OCI-M1 (cell line): ENCODE measurements at places on chromosomes 7 and 10.
A peak's percentile ranks its signal among the peaks of the same experiment; 100 is the strongest.

GRCh38 chr10:95502377-95502776 lies 58.8 kb downstream of the SORBS1 start:
- peak; percentile 62 for DNase-seq

DNA sequence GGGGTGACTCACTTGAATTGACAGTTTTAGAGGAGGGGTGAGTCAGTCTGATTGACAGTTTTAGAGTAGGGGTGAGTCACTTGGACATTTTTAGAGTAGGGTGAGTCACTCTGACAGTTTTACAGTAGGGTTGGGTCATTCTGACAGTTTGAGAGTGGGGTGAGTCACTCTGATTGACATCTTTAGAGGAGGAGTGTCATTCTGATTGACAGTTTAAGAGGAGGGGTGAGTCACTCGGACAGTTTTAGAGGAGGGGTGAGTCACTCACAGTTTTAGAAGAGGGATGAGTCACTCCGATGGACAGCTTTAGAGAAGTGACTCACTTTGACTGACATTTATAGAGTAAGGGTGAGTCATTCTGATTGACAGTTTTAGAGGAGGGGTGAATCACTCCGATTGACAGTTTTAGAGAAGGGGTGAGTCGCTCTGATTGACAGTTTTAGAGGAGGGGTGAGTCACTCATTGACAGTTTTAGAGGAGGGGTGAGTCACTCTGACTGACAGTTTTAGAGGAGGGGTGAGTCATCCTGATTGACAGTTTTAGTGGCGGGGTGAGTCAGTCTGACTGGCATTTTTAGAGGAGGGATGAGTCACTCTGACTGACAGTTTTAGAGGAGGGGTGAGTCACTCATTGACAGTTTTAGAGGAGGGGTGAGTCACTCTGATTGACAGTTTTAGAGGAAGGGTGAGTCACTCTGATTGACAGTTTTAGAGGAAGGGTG lies 595.9 kb downstream of the DNAJB6 start:
- DNase-seq: peak; percentile 0

DNA sequence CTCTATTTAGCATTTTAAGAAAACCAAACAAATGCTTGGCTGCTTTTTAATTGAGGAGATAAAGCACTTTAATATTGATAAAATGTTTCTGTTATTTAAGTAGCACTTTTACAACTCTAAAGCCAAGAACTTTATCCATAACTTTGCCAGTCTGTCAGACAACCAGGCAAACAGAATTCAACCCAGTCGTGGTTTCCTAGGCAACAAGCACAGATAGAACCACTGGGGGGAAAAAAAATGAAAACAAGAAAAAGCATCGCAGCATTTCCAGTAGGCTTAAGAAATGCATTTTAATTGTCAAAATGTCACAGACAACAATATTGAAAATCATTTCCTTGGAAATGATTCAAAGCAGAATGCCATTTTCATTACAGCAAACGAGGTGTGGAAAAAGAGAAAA lies 323.4 kb downstream of the PARD3 start:
- no peak for DNase-seq

- no peak for DNase-seq
These were observed 34.3 kb downstream of the NAPEPLD start for GRCh38 chr7:103114576-103115008.

DNA sequence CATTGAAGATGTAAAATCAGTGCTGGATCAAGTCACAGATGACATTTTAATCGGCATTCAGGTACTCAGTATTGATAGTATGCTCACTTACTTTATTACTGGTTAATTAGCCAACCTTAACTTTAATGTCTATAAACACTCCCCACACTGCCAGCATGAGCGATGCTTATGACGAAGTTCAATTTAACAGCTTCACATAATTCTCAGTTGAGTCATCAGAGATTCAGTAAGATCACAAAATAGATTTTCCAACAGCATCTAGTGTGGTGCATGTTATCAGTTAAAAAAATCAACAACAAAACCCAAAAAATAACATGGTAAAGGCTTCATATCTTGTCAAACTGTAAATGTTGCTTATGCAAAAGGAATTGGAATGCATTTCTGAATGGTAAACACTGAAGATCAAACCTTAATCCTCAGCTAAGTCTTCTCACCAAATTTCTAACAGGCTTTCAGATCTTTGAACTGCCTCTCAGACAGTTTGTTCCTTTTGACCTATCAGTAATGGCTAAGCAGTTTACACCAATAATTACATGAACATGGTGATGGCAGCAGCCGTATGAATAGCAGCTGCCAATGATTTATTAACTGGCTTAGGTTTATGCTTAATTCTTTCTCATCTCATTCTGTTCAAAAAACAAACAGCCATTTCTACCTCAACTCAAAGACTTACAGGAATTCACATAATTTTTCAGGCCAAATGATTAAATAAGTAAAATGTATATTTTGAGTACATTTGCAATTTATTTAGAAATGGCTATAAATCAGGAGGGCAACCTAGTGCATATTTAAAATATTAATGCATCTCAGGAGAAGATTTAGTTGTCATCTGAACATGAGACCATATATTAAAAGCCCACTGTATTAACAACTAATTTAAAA lies 98.5 kb downstream of the CABCOCO1 start:
- peak; percentile 61 for DNase-seq

DNA sequence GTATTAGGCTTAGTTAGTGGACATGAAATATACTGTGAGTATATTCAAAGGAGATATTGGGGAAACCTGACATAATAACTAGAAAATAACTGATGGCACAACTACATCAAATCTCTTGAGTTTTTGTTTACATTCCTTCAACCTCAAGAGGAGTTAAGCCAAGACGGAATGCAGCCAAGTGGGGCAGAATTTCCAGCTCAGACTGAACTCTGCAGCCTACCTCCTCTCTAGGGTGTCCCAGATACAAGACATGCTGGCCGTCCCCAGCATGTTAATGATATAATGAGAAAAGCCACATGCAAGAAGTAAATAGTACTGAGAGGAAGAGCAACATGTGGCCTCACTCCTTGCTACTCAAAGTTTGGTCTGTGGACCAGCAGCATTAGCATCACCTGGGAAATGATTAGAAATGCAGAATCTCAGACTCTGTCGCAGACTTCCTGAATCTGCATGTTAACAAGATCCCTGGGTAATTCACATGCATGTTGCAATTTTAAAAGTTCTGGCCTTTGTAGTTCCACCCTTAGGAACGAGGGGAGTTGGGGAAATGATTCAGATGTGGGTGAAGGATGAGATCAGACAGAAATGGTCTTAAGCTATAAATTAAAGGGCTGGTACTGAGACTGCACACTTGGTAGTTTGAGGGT lies 118.4 kb upstream of the CACUL1 start:
- DNase-seq: no peak

DNA sequence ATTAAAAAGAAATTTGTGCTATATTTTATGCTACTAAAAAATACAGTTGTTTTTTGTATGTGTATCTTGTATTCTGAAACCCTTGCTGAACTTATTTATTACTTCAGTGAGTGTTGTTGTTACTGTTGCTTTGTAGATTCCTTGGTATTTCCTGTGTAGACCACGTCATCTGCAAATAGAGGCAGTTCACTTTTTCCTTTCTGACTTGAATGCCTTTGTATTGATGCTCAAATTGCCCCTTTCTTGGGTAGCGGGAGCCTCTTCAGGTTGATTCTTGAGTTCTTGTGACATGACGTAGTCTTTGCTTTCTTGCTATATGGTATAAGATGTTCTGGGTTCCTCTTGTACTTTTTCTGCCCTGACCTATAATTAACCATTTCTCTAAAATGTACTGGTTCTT lies 504.1 kb downstream of the SDK1 start:
- DNase-seq: no peak

DNA sequence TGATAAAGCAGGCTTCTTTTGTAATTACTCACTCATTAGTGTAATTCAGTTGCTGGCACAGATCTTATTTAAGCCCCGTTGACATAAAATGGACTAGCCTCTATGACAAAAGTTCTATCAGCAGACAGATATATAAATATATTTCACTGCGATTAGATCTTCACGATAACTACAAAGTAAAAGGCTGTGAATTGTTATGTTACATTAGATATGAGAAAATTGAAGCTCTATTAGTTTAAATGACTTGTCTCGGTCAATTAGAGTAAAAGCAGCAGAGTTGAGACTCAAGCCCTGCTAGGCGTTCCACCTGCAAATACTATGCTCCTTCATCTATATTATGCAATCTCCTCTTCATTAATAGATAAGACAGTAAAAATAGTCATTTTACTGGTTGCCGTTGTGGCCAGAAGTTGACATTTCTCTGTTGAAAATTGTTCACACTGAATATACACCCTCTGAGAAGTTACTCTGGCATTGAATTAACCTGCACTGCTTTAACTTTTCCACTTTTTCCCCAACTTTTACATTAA lies 136.7 kb downstream of the DKK1 start:
- DNase-seq: no peak

DNA sequence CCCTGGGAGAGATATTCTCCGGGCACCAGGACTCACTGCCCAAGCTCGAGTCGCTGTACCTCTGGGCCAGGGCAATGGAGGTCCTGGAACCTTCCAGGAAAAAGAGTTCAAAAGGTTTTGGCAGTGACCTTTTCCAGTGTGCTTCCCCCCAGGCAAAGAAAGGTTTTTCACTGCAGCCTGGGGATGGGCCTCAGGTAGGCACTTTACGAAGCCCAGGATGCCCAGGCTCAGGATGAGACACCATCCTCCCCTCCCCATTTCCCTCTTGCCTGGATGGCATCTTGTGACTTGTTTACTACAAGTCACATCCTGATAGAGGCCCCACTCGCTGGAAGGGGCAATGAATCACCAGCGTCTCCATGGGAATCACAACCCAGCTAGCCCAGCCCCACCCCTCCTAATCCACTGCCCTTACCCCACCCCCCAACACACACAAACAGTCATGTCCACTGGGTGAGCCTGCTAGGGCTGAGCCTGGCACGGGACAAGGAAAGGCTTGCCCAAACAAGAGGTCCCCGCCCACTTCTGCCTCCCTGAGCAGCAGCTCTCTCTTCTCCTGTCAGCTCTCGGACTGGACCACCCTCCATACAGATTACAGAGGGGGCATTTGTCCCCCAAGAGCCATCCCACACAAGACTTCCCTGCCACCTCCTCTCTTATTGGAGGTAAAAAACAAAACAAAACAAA lies 93.8 kb upstream of the SMNDC1 start:
- DNase-seq: peak; percentile 63

DNA sequence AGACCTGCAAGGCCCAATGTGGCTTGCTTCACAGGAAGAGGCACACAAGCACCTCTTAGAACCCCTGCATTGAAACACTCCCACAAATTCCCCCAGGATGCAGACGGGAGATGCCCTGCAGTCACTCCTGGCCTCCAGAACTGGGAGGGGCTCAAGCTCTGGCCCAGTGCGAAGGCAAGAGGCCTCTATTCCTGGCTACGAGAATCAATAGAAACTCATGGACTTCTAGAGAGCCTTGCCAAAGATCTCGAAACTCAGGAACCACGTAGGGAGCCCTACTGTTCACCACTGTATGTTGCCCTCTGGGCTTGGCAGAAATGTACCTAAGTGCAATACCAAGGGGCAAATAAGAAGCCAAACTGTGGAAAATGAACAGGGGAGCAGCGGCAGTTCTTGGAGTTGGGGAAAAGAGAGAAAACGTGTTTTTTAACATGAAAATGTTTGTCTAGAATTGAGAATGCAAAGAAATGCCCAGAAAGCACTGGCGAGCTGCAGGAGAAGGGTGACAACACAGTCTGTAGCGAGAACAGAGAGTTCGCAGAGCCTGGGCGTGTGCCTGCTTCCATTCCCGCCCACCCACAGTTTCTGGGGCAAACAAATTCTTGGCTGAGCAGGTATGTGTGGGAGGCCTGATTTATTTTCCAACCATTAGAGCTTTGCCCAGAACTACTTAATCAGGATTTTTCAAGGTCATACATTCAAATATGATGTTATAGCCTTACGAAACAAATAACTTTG lies 260.5 kb upstream of the KLF14 start:
- DNase-seq: no peak

GRCh38 chr7:150351587-150352194 lies 10.3 kb upstream of the RARRES2 start:
- no peak for DNase-seq

- DNase-seq: no peak
These were observed 217.9 kb downstream of the ARHGAP21 start for GRCh38 chr10:24505759-24506158.

DNA sequence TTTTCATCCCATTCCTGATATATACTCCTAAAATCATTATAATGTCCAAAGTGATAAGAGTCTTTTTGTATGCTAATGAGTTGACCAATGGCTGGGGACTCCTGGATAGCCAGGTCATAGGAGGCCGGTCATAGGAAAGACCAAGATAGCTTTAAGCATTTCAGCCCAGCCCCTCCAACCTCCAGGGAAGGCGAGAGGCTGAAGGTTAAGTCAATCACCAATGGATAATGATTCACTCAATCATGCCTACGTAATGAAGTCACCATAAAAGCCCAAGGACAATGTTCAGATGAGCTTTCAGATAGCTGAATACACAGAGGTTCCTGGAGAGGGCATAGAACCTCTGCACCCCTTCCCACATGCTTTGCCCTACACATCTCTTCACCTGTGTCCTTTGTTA lies 75.7 kb downstream of the VWDE start:
- DNase-seq: no peak

DNA sequence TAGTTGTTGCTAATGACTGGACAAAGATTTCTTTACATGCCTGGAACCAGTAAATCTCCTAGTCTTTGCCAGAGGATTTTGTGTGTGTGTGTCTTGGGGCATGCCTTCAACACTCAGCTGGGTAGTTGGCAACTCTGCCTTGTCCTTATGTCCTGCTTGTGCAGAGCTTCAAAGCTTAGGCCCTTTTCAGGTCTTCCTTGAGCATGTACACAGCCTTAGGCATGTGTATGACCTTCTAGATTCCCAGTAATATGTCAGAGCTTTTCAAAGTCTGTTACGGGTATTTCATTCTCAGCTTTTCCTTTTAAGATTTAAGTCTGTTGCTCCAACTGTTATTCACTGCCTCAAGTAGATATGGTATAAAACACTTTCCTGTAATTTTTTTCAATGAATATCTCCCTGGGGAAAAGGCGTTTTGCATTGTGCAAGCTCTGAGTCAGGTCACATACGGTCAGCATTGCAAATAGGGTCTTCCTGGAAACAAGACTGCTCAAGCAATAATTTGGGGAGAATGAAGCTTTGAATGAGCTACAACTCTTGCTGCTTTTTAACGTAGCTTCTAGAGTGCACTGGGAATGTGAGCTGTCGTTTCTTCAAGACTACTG lies 25.5 kb downstream of the SHOC2 start:
- no peak for DNase-seq
